A549 treated with CORT108297 at 1 μM for 4 hours (cell line): ENCODE measurements at places on chromosomes 12 and 14. TPM values are rescaled to one million over a fixed set of nuclear protein-coding genes. Genes with fewer than 3 reads are reported as not detected.

ANKRD33 gene
- total RNA-seq, result 0.08 to 0.12 TPM in 2 of 5 replicates, not detected in the others

PLEKHA5 gene
- total RNA-seq, result 6.2 to 8.5 TPM (median 6.9 TPM) in 5 replicates

TDRD9 gene
- not detected in 5 replicates for total RNA-seq

P2RX7 gene
- total RNA-seq, result not detected in 5 replicates

NAP1L1 gene
- total RNA-seq, result 612 to 702 TPM (median 628 TPM) in 5 replicates

KLRK1 gene
- total RNA-seq, result 0.08 TPM in 1 of 5 replicates, not detected in the others

TTC9 gene
- total RNA-seq, result 1.9 to 2.4 TPM (median 2.2 TPM) in 5 replicates

FMNL3 gene
- total RNA-seq, result 1.3 to 2.2 TPM (median 1.9 TPM) in 5 replicates

ANP32D gene
- not detected in 5 replicates for total RNA-seq

DLGAP5 gene
- 26.3 to 44.6 TPM (median 32.0 TPM) in 5 replicates for total RNA-seq

PRB2 gene
- total RNA-seq, result not detected in 5 replicates

CCDC184 gene
- total RNA-seq, result 3.1 to 4.2 TPM (median 4.1 TPM) in 5 replicates

AQP2 gene
- not detected in 5 replicates for total RNA-seq

TMEM260 gene
- 3.9 to 6.3 TPM (median 4.8 TPM) in 5 replicates for total RNA-seq

TMCC3 gene
- 0.90 to 1.6 TPM (median 1.2 TPM) in 5 replicates for total RNA-seq
